Tibial nerve (tissue), 4 donors: ENCODE measurements at places on chromosomes 3 and 15. TPM values are rescaled to one million over a fixed set of nuclear protein-coding genes. Genes with fewer than 3 reads are reported as not detected.

Gene GADL1
- not detected for total RNA-seq

Gene TMEM43
- 130 TPM for total RNA-seq

Gene CISH
- 15.5 TPM for total RNA-seq

Gene GLDN
- total RNA-seq, result 75.0 TPM

GRCh38 chr3:57555306-57555705 lies 768 bp upstream of the PDE12 start:
- no peaks in the 10 kb centered on the region for H3K27me3 ChIP-seq
- no peak for DNase-seq
- H3K4me3 ChIP-seq, result peak overlapping the region; percentile 92

GRCh38 chr3:124158168-124158881 lies 166.4 kb upstream of the ROPN1 start:
- no peak overlapping the region for H3K27ac ChIP-seq
- H3K36me3 ChIP-seq, result no peaks in the 10 kb centered on the region
- no peaks in the 10 kb centered on the region for H3K4me1 ChIP-seq

DNA sequence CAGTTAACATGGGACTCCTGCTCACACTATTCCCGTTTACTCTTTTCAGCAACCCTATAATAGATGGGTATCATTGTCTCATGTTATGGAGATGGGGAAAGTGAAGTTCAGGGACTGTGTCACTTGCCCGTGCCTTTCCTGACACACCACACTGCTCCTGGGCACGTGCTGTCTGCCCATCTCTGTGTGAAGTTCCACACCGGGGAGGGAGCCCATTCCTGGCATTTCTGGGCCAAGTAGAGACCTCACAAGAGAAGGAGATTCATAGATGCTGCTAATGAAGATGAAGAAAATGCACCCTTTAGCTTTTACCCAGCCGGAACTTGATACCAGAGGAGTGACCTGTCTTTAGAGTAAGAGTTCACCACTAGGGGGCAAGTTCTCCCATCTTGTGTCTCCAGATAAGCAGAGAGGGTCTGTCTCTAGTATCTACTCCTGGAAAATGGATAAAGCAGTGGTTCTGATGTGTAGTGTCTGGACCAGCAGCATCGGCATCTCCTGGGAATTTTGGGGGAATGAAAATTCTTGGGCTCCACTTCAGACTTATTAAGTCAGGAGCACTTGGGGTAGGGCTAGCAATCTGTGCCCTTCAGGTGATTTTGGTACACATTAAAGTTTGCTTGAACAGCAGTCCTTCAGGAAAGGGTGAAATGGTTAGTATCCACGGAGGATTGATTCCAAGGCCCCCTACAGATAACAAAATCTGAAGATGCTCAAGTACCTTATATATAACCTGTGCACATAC lies 2.0 kb upstream of the TOPBP1 start:
- no peak overlapping the region for H3K27ac ChIP-seq
- no peak for DNase-seq
- H3K36me3 ChIP-seq, result peaks cover 5% of the 10 kb centered on the region
- no peaks in the 10 kb centered on the region for H3K27me3 ChIP-seq

- no peak overlapping the region for H3K27ac ChIP-seq
- no peak overlapping the region for H3K4me3 ChIP-seq
- H3K27me3 ChIP-seq, result no peaks in the 10 kb centered on the region
- DNase-seq, result no peak
Observed at GRCh38 chr3:14898929-14899328, 48.5 kb upstream of the NR2C2 start.

GRCh38 chr3:110413807-110414748 lies 657.5 kb upstream of the NECTIN3 start:
- no peaks in the 10 kb centered on the region for H3K4me1 ChIP-seq
- DNase-seq, result no peak
- no peak overlapping the region for H3K4me3 ChIP-seq
- H3K27me3 ChIP-seq, result no peaks in the 10 kb centered on the region
- H3K36me3 ChIP-seq, result no peaks in the 10 kb centered on the region

DNA sequence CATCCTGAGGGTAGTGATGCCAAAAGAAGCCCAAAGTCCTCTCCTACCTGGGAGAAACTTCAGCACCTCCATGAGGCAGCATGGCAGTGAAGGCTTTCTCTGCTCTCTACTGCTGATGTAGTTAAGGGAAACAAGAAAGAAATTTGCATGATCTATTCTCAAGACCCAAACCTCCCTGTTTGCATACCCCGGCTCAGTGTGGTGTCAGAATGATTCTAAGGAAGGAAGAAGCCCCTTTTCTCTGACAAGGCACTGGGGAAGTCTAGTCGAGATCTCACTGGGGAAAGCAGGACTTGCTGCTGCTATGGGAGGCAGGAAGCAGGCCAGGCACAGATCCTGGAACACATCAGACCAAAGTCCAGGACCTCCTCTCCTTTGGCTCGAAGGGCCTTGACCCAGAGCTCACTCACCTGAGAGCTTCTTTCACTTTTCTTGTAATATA lies 89.4 kb upstream of the ICE2 start:
- no peak for DNase-seq
- no peaks in the 10 kb centered on the region for H3K4me1 ChIP-seq
- no peaks in the 10 kb centered on the region for H3K27me3 ChIP-seq

DNA sequence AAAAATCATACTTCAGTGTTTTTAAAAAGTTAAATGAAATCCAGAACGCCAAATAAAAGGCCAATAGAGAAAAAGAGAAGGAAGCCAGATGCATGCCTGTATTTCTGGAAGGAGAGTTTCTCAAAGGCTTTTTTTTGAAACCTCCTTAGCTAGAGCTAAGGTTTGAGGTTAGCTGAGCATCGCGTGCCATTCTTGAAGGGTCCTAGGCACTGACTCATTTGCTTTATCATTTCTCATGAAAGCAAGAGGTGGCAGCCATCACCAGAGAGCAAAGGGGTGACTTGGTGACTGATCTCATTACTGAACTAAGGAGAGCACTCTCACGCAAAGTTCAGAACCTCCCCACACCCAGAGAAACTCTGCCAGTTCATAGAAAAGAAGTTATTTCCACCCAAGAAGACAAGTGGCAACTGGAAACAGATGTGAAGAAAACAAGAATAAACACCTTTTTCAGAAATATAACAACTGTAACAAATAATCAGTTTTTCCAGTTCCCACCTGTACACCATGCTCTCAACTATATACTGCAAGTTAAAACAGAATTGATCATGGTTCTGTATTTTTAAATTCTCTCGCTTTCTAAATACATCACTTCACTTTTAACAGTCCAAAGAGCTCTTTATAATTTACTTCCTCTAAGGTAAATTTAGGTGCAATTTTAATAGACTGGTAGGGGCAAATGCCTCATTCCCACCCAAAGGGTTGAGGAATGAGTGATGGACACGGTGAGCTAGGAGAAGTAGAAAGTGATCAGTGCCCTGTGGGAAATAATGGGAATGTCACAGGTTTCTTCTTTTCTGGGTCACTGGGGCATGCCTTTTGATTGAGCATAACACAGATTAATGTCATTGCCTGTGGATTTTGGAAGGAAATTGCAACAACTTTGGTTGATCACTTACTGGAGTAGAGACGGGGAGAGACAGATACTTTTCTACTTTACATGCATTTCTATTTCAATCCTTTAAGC lies 24.7 kb downstream of the GPR15 start:
- H3K4me3 ChIP-seq, result no peak overlapping the region
- H3K36me3 ChIP-seq, result no peaks in the 10 kb centered on the region
- H3K4me1 ChIP-seq, result no peaks in the 10 kb centered on the region
- H3K27me3 ChIP-seq, result no peaks in the 10 kb centered on the region
- H3K27ac ChIP-seq, result peak overlapping the region; percentile 29

- DNase-seq, result no peak
- no peaks in the 10 kb centered on the region for H3K4me1 ChIP-seq
- no peak overlapping the region for H3K4me3 ChIP-seq
- no peak overlapping the region for H3K27ac ChIP-seq
- no peaks in the 10 kb centered on the region for H3K27me3 ChIP-seq
Observed at GRCh38 chr3:1766384-1766783, 332.3 kb upstream of the CNTN4 start.

- no peak for DNase-seq
- no peak overlapping the region for H3K27ac ChIP-seq
- no peak overlapping the region for H3K4me3 ChIP-seq
- H3K36me3 ChIP-seq, result no peaks in the 10 kb centered on the region
- H3K27me3 ChIP-seq, result no peaks in the 10 kb centered on the region
Observed at GRCh38 chr3:53824795-53825194, 21.4 kb downstream of the CHDH start.

DNA sequence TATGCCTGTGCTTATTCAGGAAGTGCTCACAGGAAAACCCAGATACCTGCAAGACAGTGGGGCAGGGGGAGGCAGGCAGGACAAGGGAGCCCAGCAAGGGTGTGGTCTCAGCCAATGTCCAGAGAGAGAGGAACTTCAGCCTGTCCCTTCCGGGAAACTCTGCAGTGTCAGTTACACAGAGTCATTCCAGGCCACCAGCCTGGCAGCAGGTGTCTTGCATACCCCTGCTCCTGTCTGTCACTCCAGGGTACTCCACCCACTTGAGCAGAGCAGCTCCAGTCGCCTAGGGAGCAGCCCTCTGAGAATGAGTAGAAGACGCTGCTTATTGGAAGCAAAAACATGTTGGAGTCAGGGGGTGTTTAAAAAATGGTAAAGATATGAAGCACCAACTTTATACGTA lies 431.2 kb upstream of the RGMA start:
- H3K4me1 ChIP-seq, result no peaks in the 10 kb centered on the region
- DNase-seq, result no peak
- H3K4me3 ChIP-seq, result no peak overlapping the region
- H3K27ac ChIP-seq, result no peak overlapping the region

- no peak overlapping the region for H3K27ac ChIP-seq
- DNase-seq, result no peak
- H3K4me1 ChIP-seq, result no peaks in the 10 kb centered on the region
- H3K27me3 ChIP-seq, result peaks cover 10% of the 10 kb centered on the region
- H3K36me3 ChIP-seq, result no peaks in the 10 kb centered on the region
Observed at GRCh38 chr3:123993818-123994217, 1.9 kb upstream of the ROPN1 start.

DNA sequence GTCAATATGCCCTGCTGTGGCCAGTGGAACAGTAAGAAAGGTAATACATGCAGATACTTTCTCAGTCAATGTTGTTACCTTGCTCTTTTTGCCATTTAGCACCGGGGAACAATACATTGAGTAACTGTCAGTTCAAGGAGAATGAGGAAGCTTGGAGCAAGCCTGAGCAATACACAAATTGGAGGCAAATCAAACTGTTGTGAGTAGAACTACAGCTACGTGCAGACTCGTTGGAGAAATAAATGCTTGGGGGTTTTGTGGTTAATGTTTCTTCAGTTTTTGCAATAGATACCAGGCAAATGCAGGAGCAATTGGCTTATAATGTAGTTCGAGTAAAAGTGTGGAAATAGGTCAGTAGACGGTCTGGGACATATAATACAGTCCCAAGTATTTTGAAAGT lies 587.3 kb upstream of the ROBO1 start:
- no peaks in the 10 kb centered on the region for H3K36me3 ChIP-seq
- H3K27me3 ChIP-seq, result no peaks in the 10 kb centered on the region
- no peaks in the 10 kb centered on the region for H3K4me1 ChIP-seq
- no peak overlapping the region for H3K4me3 ChIP-seq

DNA sequence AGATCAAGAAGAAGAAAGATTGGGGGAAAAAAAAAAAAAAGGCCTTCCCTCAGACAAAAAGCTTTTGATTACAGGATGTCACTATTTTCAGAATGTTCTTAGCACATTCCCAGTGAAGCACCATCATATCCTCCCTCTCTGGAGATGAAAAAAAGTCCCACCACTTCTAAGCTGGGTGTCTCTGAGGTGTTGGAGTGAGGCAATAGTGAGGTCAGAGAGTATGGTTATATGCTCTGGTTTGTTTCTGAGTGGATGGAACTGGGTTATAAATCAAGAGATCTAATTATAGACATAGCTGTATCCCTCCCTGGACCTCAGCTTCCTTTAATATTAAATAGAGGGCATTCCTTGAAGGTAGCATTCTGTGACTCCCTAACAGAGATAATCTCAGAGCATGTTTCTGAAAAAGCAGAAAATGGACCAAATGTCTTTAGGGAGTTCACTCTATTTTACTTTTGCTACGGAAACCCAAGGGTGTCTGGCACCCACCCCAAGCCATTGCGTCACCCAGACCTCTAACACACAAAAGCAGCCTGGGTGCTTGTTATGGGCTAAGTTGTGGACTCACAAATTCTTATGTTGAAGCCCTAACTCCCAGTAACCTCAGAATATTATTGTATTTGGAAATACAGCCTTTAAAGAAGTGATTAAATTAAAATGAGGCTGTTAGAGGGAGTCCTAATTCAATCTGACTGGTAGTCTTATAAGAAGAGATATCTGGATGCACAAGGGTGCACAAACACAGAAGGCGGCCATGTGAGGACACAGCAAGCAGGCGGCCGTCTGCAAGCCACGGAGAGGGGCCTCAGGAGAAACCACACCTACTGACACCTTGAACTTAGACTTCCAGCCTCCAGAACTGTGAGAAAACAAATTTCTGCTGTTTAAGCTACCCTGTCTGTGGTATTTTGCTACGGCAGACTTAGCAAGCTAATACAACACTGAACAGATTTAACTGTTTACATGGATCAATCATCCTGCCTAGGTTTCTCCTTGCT lies 81.5 kb downstream of the MB21D2 start:
- H3K4me3 ChIP-seq, result no peak overlapping the region
- no peak for DNase-seq
- H3K27me3 ChIP-seq, result no peaks in the 10 kb centered on the region
- H3K4me1 ChIP-seq, result no peaks in the 10 kb centered on the region

DNA sequence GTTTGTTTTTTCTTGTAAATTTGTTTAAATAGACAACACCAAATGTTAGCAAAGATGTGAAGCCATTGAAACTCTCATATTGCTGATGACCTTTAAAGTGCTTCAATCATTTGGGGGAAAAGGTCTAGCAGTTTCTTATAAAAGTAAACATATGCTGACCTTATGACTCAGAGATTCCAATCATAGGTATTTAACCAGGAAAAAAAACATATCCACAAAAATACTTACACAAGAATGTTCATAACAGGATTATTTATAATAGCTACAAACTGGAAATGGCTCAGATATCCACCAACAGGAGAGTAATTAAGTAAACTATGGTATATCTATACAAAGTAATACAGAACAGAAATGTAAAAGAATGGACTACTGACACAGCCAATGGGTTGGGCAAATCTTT lies 27.1 kb upstream of the RORA start:
- H3K36me3 ChIP-seq, result no peaks in the 10 kb centered on the region
- no peak overlapping the region for H3K4me3 ChIP-seq
- H3K27me3 ChIP-seq, result no peaks in the 10 kb centered on the region
- no peak overlapping the region for H3K27ac ChIP-seq
- no peak for DNase-seq

GRCh38 chr3:113228498-113229286 lies 17.3 kb downstream of the BOC start:
- peaks cover 24% of the 10 kb centered on the region for H3K4me1 ChIP-seq
- H3K4me3 ChIP-seq, result no peak overlapping the region
- no peak for DNase-seq
- H3K27me3 ChIP-seq, result no peaks in the 10 kb centered on the region
- no peaks in the 10 kb centered on the region for H3K36me3 ChIP-seq
